ENCODE measurements at places on chromosomes 3 and 15. TPM values are rescaled to one million over a fixed set of nuclear protein-coding genes. Genes with fewer than 3 reads are reported as not detected.

SNX4 gene
- total RNA-seq, result 27.4 TPM

SPESP1 gene
- total RNA-seq, result 0.59 TPM

OR4F15 gene
- not detected for total RNA-seq

ADAMTS9 gene
- total RNA-seq, result 6.3 TPM

OR5K2 gene
- not detected for total RNA-seq

BBX gene
- 29.0 TPM for total RNA-seq

SIAH2 gene
- 19.0 TPM for total RNA-seq

PIF1 gene
- total RNA-seq, result 4.0 TPM

NEDD4 gene
- total RNA-seq, result 13.5 TPM

GHRL gene
- not detected for total RNA-seq

NR2F2 gene
- total RNA-seq, result 8.5 TPM

MB21D2 gene
- total RNA-seq, result 8.3 TPM

SLC24A5 gene
- not detected for total RNA-seq

CAMP gene
- not detected for total RNA-seq

HRG gene
- total RNA-seq, result not detected

TUSC7 gene
- total RNA-seq, result not detected

TGM5 gene
- total RNA-seq, result not detected

KPNA1 gene
- total RNA-seq, result 25.0 TPM

IRAK2 gene
- total RNA-seq, result 6.8 TPM

TM6SF1 gene
- 3.3 TPM for total RNA-seq

XIRP1 gene
- not detected for total RNA-seq

CX3CR1 gene
- not detected for total RNA-seq

CCR2 gene
- total RNA-seq, result under 0.01 TPM

LRRK1 gene
- 5.9 TPM for total RNA-seq

RAD51 gene
- 3.2 TPM for total RNA-seq

PAK6 gene
- total RNA-seq, result not detected

IFT122 gene
- total RNA-seq, result 50.1 TPM

ABI3BP gene
- 1.6 TPM for total RNA-seq

A4GNT gene
- total RNA-seq, result not detected

CYP1A1 gene
- 0.45 TPM for total RNA-seq

CHRNA5 gene
- 0.53 TPM for total RNA-seq

HOMER2 gene
- 9.4 TPM for total RNA-seq

SCAMP5 gene
- 1.3 TPM for total RNA-seq

SST gene
- total RNA-seq, result not detected

CHRNA3 gene
- total RNA-seq, result not detected
